ENCODE measurements at places on chromosomes 12 and 14. TPM values are rescaled to one million over a fixed set of nuclear protein-coding genes. Genes with fewer than 3 reads are reported as not detected.

The GLIPR1L1 gene
- total RNA-seq: not detected

The SLC38A4 gene
- not detected for total RNA-seq

The TMBIM6 gene
- 445 TPM for total RNA-seq

The OR11H7 gene
- total RNA-seq: not detected

The CD27 gene
- total RNA-seq: 59.0 TPM

The HOXC4 gene
- not detected for total RNA-seq

The FIGNL2 gene
- total RNA-seq: 0.25 TPM

The RHEBL1 gene
- total RNA-seq: 6.5 TPM

The RIMKLB gene
- 0.93 TPM for total RNA-seq

The CD4 gene
- 232 TPM for total RNA-seq

The POTEM gene
- not detected for total RNA-seq

The KIF5A gene
- 1.3 TPM for total RNA-seq

The RFX4 gene
- total RNA-seq: not detected

The CCND2 gene
- 790 TPM for total RNA-seq

The ETV6 gene
- total RNA-seq: 30.1 TPM

The TAS2R7 gene
- not detected for total RNA-seq

The NFATC4 gene
- not detected for total RNA-seq

The SDSL gene
- total RNA-seq: 0.57 TPM

The UNG gene
- 79.9 TPM for total RNA-seq

The OR4K17 gene
- total RNA-seq: not detected

The POLE2 gene
- total RNA-seq: 33.9 TPM

The HOXC13 gene
- total RNA-seq: not detected

The CEBPE gene
- total RNA-seq: not detected

The RERG gene
- total RNA-seq: not detected

The SLC38A1 gene
- 165 TPM for total RNA-seq

The RND1 gene
- total RNA-seq: 1.6 TPM

The GPRC5D gene
- not detected for total RNA-seq

The SLC24A4 gene
- not detected for total RNA-seq
